ENCODE measurements at places on chromosomes 5 and 9.

GRCh38 chr9:99235069-99235468 lies 13.0 kb downstream of the SEC61B start:
- no peak for DNase-seq

DNA sequence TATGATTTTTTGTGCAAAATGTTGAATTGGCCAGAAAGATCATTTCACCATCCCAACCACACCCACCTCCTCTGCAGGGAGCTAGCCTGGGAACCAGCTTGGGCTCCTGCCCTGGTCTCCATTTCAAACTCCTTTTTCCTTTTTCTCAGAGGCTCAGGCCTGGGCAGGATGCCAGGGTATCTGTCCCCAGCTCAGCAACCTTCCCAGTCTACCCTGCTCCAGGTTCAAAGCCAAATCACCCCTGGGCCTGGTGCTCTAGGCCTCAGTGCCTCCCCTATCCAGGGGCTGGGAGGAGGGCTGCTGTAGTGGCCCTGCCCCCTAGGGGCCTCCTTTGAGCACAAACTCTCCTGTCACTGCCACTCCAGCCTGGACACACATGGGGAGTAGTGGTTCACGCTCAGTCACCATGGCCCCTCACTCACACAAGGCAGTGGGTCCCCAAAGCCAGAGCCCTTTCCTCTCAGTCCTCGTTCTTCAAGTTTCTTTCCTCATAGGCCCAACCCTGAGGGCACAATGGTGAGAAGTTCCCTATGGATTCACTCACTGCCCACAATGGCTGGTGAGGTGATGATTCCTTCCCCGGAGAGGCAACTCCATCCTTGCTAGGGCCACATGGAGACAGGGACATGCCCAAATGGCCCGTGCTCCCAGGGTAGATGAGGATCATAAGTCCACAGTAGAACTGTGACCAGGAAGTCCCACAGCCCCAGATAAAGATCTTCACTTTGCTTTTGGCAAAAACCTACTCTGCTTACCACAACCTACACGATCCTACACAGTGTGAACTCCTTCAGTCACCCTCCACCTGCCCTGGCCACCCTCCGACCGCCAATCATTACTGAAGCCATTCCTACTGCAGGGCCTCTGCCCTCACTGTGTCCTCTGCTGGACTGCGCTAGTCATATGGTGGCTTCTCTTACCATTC lies 1.6 kb upstream of the ST6GALNAC4 start:
- DNase-seq = no peak

DNA sequence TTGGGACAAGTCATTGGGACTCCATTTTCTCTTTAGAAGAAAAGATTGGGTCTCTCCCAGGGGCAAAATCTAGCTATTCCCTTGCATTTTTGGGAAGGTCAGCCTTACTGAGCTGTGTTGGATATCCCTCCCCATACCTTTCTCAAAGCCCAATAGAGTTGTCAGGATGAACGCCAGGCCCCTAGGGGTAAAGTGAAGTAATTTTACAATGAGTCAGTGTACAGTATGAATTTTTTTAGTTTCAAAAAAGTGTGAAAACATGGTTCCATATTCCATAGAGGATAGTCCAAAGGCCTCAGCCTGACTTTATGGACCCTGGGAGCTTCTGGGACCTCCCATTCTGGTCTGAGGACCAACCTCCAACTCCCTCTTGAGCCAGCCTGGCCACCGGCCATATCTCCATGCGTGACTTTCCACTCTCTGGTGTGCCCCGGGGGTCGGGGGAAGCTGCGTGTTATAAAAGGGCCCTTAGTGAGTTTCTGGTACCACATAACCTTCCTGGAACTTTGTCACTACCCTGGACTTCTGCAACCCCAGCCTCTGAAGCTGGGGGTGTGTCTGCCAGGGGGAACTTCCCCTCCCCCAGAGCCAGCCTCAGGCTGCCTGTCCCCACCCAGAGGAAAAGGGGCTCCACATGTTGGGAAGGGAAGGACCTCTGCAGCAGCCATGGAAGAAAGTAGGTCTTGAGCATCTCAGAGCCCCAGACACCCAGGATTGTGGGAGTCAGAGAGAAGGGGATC lies 52.4 kb upstream of the SYNPO start:
- DNase-seq = no peak

DNA sequence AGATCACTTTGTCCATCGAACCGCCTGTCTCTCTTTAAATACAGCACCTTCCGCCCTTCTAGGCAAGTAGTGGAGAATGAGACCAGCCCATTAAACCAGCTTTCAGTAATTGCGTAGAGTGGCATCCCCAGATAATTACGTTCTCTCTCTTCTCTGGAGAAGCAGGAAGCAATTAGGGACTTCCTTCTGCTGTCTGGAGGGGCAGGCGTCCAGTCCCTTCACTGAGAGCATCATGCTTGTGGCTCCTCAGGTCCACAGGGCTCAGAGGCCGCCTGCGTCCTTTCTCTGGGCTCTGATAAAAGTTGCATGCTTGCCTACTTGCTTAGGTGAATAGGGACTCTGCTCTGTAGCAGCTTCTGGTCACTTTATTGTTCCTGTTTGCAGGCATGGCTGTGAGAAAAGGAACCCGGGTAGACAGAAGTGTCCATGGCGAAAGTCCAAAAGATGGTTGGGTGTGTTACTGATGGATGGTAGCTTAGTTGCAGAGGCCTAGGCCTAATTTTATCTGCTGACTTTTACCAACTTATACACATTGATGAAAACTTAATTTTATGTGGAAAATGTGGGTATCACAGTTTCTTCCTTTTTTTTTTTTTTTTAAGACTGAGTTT lies 299.1 kb upstream of the PANK3 start:
- no peak for DNase-seq

- no peak for DNase-seq
Observed at GRCh38 chr5:6675784-6676491, 37.3 kb upstream of the TENT4A start.

DNA sequence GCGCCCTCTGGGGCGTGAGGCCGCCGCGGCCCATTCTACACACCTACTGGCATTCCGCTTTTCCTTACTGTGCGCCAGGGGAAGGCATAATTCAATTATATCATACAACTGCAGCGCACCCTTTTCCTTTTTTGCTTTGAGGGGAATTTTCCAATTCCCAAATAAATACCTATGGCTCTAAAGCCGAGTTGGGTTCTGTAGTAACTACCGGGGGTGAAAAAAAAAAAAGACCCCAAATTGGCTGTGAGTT lies 34.1 kb upstream of the NFIB start:
- no peak for DNase-seq

GRCh38 chr9:90002397-90003271 lies 397.8 kb downstream of the GADD45G start:
- DNase-seq = no peak

- no peak for DNase-seq
Observed at GRCh38 chr9:124262649-124262972, 4.9 kb downstream of the NEK6 start.

- DNase-seq = peak; percentile 3
Observed at GRCh38 chr5:37723162-37723961, 116.5 kb downstream of the GDNF start.

DNA sequence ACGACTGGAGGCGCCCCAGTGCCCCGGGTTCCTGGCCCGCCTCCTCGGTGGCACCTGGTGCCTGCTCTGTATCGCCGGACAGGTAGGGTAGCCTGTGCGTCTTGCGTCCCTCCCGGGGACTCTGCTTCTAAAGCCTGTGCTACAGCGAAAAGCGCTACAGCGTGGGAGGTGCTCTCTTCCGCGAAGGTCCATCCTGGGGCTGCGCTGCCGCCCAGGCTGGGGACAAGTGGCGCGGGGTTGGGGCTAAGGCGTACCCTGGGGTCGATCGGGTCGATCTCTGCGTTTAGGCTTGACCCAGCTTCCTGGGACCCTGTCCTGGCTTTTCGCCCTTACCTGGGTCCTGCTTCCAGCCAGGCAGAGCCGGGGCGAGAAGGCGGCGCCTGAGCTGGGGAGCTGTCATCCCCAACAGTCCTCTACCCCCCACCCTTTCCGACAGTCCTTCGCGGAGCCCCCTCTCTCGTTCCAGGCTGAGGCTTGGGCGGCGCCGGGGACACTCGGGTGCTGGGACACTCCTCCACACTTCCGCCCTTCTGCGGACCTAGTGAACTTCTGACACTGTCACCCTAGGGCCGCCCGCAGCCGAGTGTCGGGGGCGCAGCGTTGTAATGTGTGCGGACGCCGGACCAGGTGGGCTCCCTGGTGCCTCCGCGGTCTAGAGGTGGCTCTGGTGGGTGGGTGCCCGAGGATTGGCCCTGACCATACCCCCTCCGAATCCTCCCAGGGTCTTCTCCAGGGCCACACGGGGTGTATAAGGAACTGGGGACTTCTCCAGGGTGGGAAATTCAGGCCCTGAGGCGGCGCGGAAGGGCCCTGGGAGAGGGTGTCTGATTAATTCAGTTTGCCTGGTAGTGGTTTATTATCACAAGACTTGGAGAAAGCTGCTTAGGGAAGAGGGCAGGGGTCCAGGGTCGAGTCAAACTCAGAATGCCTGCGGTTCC lies 328.2 kb downstream of the SH3GL2 start:
- DNase-seq = no peak

DNA sequence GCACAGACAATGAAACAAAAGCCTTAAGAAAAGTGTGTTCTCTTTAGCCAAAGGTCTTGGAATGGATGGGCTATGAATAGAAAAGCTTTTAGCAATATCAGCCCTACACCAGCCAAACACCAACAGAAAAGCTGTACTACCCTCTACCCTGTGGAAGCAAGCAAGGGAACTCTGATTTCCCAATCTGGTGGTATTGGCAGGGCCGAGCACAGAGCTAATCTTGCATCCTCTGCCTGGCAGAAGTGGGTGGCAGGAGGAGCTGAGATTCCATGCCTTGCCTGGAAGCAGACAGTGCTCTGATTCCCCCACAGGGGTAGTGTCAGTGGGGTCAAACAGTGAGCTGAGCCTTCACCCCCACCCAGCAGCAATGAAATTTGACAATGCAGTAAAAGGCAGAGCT lies 29.6 kb upstream of the ZNF782 start:
- no peak for DNase-seq

DNA sequence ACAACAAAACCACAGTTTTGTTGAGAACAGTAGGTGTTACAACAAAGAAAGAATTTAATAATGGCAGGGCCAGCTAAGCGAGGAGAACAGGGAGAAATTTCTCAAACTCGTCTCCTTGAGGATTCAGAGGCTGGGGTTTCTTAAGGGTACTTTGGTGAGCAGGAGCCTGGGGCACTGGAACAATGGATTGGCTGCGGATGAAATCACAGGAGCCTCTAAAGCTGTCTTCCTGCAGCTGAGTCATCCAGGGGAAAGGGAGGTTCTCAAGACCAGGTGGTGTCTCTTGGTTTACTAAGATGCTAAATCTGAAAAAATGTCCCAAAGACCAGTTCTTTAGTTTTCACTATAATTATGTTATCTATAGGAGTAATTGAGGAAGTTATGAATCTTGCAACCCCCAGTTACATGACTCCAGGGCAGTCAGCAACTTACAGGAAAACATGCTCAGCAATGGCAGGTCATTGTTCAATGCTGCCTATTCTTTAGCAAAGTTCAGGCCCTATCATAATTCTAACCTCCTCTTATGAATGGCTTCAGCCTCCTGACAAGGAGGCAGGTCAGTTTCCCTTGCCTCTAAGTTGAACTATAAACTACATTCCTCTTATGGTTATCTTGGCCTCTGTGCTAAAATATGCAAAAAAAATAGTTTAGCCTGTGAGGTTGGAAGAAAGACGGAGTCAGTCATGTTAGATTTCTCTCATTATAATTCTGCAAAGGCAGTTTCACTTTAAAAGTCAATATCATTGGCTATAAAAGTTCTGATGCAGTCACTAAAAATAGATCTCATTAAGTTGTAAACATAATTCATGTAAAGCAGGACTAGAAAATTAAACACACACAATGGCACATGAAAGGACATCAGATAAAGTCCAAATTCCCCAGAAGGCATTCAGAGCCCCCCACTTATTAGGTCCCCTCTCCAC lies 63.3 kb upstream of the CKS2 start:
- DNase-seq = no peak

Data from CD4-positive, alpha-beta T cell treated with Interleukin-4 for 1 hour (primary cell).